ENCODE measurements at places on chromosomes 3 and 15.

GRCh38 chr3:103085465-103085864 is 650.6 kb downstream of the ZPLD1 start:
- DNase-seq, result no peak

GRCh38 chr15:66981771-66982170 is 83.6 kb upstream of the SMAD3 start:
- DNase-seq, result no peak

DNA sequence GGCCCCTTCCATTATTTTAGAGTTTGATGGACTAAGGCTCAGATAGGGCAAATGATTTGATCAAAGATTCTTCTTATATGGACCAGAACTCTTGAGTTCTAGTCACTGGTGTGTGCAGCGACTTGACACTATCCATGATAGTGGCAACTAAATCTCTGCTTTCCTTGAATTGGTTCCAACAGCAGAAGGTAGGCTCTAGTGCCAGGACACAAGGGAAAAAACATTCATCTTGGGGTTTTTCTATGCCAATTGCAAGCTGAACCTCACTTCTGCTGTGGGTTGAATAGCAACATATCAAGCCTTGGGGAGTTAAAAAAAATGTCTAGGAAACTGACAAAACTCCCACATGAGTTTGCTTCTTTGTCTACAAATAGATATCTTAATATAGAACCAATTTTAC is 35.1 kb downstream of the CTXND1 start:
- no peak for DNase-seq

DNA sequence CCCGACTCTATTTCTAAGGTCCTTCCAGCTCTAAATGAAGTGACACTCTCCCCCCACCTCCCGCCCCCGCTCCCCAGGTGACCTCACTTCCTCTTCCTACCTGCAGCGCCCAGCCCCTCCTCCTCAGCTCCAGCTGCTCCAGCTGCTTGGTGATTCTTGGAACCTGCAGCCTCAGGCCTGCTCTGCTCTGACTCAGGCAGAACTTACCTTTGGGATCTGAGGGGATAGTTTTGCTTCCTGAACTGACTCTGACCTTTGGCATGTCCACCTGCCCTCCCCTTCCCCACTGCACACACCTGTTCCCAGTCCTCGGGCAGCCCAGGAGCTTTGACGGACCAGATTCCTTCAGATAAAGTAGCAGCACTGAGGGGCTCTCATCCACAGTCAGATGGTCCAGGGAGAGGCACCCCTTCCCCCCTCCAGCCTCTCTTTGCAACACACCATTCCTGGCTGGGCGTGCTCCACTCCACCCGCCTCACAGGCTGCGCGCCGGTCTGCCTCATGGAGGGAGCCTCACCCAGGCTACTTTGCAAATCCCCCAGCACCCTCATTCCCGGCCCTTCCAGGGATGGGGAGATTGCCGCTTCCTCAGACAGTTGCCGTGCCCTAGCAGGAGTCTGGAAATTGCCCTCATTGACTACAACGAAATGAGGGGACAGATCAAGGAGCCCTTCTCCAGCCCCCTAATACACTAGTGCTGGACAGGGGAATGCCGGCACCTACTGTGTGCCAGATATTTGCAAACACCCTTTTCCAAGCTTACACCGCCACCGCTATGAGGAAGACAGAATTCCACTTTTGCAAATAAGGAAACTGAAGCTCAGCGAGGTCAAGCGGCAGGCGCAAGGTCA is 692 bp upstream of the C15orf39 start:
- no peak for DNase-seq

- DNase-seq, result no peak
Measured at GRCh38 chr3:123728014-123728413, 143.2 kb upstream of the HACD2 start.

- no peak for DNase-seq
Measured at GRCh38 chr15:31925541-31925940, 104.8 kb upstream of the CHRNA7 start.

GRCh38 chr3:160980740-160981139 is 124.4 kb downstream of the B3GALNT1 start:
- DNase-seq, result no peak

DNA sequence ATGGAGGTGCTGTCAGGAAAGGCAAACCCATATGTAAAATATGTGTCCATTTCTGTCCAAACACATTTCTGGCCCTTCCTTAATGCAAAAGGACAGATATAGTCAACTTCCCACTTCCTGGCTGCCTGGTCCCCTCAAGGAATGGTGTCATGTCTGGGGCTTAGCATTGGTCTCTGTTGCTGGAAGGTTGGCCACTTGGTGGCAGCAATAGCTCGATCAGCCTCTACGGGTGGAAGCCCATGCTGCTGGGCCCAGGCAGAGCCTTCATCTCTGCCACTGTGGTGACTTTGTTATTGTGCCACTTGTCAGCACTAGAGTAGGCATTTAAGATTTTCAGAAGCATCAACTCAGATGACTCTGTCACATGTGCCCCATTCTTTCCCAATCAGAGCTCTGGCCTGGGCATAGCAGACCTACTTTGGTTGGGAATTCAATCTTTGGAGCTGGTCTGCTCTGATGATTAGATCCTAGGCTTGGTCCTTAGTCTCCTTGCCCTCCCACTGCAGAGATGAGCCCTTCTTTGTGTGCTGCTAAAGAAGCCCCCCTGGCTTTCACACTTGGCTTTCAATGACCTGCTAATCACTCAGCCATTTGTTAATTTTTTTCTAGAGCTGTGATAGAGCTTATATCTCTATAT is 51.0 kb upstream of the SPSB4 start:
- DNase-seq, result peak; percentile 10

DNA sequence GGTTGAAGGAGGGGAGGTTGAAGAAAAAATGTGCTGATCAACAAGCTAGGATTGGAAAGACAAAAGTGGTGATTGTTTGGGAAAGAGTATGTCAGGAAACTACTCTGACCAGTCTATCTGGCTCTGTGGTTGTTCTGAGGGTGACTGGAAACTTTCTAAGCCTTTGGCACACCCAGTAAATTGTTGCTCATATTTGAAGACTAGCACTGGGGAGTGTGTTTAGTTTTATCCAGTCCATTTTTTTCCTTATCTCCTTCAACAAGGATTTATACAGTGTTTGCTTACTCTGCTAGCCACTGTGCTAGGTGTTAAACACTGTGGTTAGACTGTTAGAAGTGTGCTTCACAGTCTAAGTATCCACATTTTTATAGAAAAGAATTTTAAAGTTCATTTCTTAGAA is 28.8 kb downstream of the PPM1L start:
- DNase-seq, result no peak

- DNase-seq, result no peak
Measured at GRCh38 chr15:67146234-67146633, 80.8 kb downstream of the SMAD3 start.

- DNase-seq, result no peak
Measured at GRCh38 chr3:50815844-50816243, 141.1 kb downstream of the DOCK3 start.

DNA sequence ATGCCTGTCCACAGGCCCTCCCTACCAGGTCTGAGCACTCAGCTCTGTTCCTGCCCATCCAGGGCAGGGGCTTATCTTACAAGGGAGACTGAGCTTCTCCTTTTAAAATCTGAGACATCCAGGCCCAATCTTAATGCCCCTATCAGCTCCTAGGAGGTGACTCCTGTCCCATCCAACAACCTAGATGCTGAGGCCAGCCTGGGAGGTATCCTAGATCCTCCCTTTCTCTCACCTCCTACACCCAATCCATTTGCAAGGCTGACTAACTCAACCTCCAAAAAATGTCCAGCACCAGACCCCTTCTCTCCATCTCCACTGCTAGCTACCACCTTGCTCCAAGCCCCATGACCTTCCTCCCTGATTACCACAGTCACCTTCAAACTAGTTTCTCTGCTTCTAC is 17.4 kb downstream of the LHFPL4 start:
- DNase-seq, result no peak

DNA sequence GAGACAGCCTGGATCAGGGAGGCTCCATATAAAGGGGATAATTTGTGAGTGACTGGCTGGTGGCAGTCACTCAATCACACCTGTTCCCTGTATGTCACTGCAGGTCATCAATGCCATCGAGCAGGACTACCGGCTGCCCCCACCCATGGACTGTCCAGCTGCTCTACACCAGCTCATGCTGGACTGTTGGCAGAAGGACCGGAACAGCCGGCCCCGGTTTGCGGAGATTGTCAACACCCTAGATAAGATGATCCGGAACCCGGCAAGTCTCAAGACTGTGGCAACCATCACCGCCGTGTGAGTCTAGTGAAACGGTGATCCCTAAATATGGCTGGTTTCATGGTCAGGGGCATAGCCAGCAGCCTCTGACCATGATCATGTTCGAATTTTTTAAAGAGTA is 453.2 kb downstream of the EPHB1 start:
- no peak for DNase-seq

DNA sequence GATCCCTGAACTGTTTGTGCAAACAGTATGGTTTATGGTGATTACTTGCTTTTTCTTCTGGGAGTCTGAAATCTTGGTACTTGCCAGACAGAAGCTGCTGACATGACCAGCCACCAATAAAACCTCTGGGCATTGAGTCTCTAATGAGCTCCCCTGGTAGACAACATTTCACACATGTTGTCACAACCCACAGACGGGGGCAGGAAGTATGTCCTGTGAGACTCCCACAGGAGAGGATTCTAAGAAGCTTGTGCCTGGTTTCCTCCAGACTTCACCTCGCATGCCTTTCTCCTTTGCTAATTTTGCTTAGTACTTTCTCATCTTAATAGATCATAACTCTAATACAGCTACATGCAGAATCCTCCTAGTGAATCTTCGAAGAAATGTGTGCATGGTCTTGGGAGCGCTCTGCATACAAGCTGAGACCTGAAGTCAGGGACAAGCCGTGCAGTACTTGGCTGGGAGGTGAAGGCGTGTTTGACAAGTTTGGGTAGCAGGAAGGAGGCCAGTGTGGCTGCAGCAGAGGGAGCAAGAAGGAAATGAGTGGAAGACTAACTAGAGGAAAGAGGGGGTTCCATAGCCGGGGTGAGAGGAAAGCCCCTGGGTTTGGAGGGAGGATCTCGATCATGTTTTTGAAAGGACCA is 49.0 kb downstream of the B3GNT5 start:
- DNase-seq, result peak; percentile 15

GRCh38 chr3:129289201-129289921 is 10.7 kb downstream of the HMCES start:
- DNase-seq, result no peak

DNA sequence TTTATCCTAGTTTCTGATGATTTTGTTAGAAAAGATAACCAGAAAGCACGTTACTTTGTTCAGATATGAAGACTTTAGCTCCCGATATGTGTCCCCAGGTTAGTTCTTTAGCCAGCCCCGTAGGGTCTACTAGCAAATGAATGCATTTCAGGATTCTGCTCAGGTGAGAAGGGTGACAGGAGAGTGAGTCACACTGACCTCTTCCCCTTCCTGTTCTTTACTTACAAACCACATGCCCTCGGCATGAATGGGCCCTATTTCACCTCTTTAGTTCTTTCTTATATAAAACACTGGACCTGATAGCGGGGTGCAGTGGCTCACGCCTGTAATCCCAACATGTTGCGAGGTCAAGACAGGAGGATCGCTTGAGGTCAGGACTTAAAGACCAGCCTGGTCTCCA is 98.4 kb downstream of the SLC49A4 start:
- DNase-seq, result peak; percentile 23

DNA sequence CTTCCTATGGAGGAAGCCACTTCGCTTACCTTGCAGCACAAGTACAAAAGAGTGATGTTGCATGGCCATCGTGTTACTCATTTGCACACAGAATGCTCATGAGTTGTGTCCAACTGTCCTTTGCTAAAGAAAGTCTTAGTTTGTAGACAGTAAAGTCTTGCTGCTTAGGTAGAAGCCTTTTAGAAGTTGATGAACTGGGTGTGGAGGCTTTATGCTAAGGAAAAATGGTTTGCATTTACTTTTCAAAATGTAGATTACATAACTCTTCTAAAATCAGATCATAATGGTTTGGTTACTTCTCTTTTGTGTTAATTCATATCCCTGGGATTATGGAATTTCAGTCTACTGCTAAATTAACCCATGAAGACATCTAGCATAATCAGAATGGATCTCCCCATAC is 84.5 kb upstream of the FLNB start:
- no peak for DNase-seq

DNA sequence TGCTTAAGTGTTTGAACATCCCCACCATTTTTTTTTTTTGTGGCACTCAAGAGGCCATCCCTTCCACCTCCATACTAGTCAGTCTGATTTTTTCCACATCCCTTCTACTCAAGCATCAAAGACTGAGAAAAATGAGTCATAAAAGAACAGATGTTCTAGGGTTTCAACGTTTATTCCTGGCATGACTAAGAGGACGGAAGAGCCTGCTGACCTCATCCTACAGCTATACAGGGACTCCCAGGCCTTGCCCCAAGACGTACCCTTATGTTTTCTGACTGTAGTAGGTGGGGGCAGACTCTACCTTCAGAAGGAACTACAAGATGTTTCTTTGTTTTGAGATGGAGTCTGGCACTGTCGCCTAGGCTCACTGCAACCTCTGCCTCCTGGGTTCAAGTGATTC is 3.3 kb upstream of the ITPKA start:
- no peak for DNase-seq

DNA sequence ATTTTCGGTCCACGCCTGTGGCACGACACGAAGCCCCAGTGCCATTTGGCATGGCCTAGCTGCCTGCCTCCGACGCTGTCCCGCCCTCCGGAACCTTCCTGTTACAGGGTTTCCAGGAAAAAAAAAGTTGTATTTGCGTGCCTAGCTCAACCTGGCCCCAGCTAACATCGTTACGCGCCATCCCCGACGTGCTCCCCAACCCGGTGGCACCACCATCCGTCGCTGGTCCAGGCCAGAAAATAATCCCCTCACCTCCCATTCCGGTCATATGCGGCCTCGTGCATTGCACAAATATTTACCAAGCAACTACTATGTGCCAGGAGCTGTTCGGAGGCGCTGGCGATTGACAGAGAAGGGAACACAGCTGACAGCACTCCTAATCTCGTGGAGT is 1.4 kb upstream of the CYP1A1 start:
- DNase-seq, result no peak

- no peak for DNase-seq
Measured at GRCh38 chr15:82855286-82856100, 46.1 kb downstream of the WHAMM start.

- no peak for DNase-seq
Measured at GRCh38 chr3:32601722-32602121, 31.1 kb upstream of the DYNC1LI1 start.

DNA sequence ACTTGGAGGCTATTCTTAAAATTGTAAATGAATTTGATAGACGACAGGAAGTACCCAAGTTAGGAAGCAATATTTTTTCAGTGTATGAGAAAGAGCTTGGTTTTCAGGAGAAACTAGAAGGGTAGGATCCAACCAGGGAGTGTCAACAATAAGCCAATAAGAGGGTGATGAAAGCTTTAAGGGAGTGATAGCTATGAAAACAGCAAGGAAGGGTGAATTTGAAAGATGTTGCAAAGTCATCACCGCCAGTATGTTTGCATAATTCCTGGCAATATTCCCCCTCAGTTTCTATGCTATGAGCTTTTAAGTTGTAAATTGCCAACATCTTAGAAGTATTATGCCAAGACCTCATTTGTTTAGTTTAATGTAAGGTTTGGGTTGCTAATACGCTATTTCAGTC is 11.8 kb upstream of the CSTA start:
- no peak for DNase-seq

Measured in NK-92 treated with Interleukin-12 subunit alpha and Interleukin-12 subunit beta, amount 100 ng/mL, for 24 hours (cell line).